NCI-H2081 treated with DMSO at 0.1 percent for 48 hours (cell line): ENCODE measurements at places on chromosomes 4 and X.

DNA sequence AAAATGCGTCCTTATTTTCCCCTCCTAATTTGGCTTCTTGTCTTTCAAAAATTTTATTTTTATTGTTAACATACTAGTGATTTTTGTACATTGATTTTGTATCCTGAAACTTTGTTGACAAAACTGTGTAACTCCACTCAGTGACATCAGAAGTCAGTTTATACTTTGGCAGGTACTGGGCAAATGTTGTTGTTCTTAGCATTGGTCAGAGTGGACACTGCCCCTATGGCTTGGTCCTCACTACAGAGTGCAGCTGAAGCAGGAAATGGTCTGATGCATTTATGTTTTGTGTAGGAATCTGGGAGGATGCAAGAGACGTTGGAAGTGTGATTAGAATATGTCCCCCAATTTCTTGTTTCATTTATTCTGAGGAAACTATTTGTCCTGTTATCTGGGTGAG lies 205.5 kb upstream of the CENPE start:
- no peak for DNase-seq

DNA sequence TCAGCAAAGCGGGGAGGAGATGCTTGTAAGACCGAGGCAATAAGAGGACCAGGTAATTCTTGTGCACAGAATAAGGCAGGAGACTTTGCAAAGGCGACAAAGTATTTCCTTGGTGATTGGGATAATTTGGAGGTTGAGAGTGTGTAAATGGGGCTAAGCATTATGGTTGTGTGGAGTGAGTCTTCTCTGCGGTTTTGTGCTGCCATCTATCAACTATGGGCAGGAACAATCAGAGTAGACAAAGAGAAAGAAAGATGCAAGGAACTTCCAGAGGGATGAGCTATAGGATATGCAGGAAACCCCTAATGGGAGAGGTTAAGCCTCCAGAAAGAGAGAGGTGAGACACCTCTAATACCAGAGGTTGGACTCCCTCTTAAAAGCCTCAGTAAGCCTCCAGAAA lies 339.8 kb downstream of the PAPSS1 start:
- no peak for DNase-seq

GRCh38 chr4:8704632-8705031 lies 112.1 kb downstream of the CPZ start:
- no peak for DNase-seq

DNA sequence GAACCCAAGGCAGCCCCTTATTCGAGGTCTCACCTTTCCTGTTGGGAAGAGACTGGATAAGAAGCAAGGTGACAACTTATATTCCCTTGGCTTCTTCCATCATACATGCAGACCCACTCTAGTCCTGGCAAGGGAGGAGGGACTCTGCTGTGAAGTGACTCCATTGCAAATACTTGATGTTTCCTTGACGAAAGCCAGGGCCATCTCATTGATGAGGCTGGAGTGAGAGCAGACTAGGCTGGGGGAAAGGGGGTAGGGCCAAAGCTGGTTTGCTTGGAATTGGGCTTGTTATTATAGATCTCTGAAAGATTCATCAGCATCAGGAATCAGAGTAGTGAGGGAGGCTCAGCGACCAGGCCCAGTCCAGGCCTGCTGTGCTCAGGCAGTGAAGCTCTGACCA lies 2.3 kb upstream of the NHSL2 start:
- DNase-seq: no peak

- no peak for DNase-seq
These were observed 83.6 kb upstream of the PGRMC2 start for GRCh38 chr4:128371001-128371777.

DNA sequence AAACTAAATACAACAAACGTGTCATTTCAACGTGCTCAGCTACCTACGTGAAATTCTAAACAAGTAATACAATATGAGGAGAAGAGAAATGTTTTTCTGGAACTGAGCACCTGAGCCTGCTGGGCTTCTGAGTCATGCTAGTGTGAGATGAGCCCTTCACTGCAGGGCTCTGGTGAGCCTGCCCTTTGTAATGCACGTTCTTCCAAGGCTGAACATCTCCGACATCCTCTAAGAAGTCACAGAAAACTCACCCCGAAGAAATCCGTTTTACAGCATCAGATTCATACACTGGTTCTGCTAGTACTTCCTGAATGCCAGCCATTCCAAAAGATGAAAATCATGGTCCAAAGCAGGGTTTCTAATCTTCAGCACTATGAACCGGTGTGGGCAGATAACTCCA lies 157.1 kb downstream of the AMELX start:
- DNase-seq: no peak

DNA sequence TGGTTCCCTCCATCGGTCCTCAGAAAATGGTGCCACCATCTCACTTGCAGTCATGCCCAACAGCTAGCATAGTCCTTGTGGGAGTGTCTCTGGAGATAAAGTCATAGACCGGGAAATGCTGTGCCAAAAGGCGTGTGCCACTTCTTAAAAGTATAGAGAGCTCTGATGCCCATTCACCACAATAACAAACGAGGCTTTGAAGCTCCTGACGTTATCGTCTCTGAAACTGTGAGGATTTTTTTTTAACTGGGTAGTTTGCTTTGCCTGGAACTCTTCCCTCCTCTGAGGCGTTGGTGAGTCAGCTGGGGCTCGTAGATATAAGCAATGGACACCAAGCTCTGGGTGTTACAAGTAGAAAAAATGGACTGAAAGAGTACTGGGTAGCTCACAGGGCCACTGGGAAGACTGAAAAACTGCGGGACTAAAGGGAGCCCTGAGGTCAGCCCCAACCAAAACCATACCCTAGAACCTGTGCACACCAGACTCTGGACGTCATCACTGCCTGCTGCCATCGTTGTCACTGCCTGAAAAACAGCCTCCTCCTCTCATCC lies 89.4 kb upstream of the TRIM2 start:
- no peak for DNase-seq

GRCh38 chrX:153450949-153451277 lies 5.1 kb upstream of the TREX2 start:
- DNase-seq: no peak

DNA sequence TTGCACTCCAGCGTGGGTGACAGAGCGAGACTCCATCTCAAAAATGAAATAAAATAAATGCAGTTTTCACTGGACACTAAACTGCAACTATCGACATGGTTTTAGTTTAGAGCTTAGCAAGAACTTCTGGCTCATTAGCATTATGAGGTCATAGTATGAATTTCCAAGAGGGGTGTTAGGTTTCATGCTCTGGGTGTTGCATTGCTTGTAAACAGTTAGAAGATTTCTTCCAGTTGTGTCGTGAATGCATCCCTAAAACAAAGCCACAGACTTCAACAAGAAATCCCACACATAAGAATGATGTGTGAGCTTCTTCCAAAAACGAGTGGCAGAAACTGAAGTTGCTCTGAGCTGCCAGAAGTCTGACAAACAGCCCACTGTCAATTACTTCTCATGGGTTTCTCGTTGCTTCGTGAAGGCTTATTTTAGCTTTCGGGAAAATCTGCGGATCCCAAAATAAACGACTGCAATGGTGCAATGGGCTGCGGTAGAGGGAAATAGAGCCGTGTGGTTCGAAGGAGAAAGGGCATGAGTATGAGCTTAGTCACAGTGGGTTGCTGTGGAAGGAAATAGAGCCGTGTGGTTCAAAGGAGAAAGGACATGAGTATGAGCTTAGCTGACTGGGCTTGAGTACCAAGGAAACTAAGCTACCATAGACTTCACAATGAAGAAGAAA lies 354.9 kb downstream of the DHRSX start:
- no peak for DNase-seq
